Activated effector memory CD4-positive, alpha-beta T cell treated with anti-CD3 and anti-CD28 coated beads, Interleukin-2, amount 50 U/mL, for 16 hours (primary cell): ENCODE measurements at places on chromosomes 1 and 21.
A peak's percentile ranks its signal among the peaks of the same experiment; 100 is the strongest.

DNA sequence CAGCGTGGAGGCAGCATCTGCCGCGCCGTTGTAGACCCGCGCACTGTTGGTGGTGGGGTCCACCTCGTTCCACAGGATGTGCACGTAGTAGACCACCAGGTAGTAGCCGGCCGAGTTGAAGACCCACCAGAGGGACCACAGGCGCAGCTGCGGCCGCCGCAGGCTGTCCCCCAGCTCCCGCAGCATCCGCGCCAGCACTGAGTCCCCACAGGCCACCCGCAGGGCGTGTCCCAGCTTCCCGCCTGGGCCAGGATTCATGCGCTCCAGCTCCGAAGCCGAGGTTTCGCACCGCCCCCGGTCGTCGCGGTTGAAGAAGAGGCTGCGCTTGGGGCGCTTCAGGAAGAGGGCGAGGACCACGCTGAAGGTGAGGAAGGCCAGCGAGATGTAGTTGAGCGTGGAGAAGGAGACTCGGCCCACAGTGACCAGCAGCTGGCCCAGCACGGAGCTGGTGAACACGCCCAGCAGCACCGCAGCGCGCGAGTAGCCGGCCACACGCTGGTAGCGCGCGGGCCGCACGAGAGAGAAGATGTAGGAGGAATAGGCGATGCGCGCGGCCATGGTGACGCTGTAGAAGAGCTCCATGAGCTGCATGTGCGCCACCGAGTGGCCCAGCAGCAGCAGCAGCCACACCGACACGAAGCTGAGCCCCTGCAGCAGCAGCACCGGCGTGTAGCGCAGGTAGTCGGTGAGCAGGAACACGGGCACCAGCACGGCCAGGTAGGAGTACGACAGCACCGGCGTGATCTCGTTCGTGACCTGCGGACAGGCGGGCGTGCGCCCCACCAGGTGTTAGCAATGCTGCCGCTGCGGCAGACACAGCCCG, 10.6 kb downstream of the SLC19A1 start:
- peak; percentile 54 for DNase-seq

DNA sequence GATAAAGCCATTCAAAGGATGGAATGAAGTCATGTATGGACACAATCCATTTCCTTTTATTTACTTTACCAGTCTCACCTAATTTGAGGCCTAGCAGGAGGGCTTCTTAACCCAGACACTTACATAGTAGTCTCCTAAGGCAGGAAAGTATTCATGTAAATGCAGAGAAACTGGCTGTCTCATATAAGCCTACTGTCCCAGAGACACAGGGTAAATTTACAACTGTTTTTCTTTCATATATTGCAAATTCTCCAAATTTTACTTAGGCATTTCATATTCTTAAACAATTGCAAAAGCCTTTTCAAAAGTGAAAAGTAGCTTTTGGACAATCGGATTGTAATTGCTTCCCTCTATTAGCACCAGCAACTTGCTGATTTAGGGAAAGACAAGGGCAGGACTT, 29.9 kb downstream of the SPAG17 start:
- no peak for DNase-seq

- no peak for DNase-seq
These were observed 13.9 kb downstream of the AKR7A3 start for GRCh38 chr1:19274636-19275035.

DNA sequence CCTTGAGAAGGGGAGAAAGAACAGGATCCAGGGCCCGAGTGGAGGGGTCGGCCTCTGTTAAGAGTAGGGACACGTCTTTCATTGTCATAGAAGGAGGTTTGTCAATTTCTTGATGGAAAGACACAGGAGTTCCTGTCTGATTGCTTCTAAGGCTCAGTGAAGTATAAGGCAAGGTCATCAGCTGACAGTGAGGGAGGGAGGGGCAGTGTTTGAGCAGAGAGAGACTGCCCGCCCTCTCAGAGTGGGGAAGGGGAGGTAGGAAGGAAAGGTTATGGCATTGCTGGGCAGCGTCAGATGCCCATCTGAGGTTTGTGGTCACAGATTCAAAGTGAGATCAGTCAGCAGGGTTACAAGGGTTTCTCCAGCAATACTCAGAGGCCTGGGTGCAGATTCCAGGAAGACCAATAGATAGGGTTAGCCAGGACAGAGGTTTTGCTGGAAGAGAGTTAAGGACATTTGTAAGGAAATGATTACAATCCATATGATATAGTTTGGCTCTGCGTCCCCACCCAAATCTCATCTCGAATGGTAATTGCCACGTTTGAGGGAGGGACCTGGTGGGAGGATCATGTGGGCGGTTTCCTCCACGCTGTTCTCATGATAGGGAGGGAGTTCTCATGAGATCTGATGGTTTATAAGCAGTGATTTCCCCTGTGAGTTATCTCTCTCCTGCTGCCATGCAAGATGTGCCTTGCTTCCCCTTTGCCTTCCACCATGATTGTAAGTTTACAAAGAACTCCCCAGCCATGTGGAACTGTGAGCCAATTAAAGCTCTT, 127.2 kb upstream of the GJB5 start:
- DNase-seq: no peak

DNA sequence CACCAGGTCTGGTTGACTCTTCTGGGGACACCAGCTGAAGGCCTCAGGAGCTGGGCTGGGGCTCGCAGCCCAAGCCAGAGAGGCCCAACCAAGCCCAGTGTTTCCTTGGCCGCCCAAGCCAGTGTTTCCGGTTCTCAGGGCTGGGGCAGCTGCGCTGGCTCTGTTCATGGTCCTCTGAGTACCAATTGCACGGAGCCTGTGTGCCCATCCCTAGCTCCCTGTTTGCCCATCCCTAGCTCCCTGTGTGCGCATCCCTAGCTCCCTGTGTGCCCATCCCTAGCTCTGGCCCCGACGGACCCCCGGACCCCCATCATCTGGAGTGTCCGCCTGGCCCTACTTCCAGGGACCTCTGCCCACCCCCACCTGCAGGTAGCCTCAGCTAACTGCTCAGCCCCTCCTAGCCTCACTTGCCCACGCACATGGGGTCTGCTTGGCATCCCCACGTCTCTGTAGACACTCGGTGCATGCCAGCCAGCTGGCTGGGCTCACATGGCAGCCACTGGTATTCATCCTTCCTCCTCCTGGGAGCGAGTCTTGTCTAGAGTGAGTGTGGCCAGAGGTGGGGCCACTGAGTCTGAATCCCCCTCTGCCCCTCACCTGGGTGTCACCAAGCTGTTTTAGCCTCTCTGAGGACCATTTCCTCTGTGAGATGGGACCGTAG, 64.0 kb downstream of the WNT9A start:
- no peak for DNase-seq

GRCh38 chr1:157941939-157942338, 51.5 kb upstream of the KIRREL1 start:
- no peak for DNase-seq

DNA sequence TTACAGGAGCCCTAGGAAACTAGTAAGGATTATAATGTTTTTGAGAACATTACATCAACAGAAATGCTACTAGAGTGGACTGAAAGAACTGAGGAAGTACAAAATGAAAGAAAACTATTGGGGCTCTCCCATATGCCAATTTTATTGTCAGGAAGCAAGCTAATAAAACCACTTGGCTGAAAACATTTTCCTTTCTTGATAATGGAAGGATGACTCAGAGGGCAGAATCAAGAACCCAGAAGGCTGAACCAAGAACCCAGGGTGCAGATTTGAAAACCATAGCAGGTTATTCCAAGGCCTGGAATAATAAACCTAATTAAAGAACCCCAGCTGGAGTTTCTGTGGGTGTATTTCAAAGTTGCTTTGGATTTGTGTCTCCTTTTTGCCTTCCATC, 70.7 kb downstream of the RPE65 start:
- DNase-seq: no peak

GRCh38 chr21:42527489-42528158, 14.0 kb downstream of the SLC37A1 start:
- DNase-seq: peak; percentile 79

GRCh38 chr1:44947063-44947773, 39.2 kb downstream of the EIF2B3 start:
- DNase-seq: no peak

GRCh38 chr1:157966031-157966537, 27.4 kb upstream of the KIRREL1 start:
- DNase-seq: no peak

- DNase-seq: no peak
These were observed 397.2 kb downstream of the DUSP10 start for GRCh38 chr1:221344693-221345092.

- DNase-seq: no peak
These were observed 539.4 kb downstream of the KIF26B start for GRCh38 chr1:245693941-245694752.

DNA sequence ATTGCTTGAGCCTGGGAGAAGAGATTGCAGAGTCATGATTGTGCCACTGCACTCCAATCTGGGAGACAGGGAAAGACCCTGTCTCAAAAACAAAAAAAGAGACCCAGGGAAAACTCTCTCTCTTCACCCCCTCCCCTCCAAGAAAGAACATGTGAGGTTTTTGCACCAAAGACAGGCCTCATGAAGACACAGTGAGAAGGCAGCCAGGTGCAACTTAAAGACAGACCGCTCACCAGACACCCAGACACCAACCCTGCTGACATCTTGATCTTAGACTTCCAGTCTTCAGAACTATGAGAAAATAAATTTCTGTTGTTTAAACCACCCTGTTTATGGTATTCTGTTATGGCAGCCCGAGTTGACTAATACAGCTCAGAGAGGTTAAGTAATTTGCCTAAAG, 13.3 kb upstream of the LRRC8D start:
- DNase-seq: no peak

GRCh38 chr21:37553078-37553481, 186.5 kb downstream of the DYRK1A start:
- no peak for DNase-seq

GRCh38 chr1:103108376-103109150, at the start of gene COL11A1:
Gene COL11A1 (minus strand): TSS chr1:103108522. CDS start chr1:103108178, 344 bp downstream.
- no peak for DNase-seq

DNA sequence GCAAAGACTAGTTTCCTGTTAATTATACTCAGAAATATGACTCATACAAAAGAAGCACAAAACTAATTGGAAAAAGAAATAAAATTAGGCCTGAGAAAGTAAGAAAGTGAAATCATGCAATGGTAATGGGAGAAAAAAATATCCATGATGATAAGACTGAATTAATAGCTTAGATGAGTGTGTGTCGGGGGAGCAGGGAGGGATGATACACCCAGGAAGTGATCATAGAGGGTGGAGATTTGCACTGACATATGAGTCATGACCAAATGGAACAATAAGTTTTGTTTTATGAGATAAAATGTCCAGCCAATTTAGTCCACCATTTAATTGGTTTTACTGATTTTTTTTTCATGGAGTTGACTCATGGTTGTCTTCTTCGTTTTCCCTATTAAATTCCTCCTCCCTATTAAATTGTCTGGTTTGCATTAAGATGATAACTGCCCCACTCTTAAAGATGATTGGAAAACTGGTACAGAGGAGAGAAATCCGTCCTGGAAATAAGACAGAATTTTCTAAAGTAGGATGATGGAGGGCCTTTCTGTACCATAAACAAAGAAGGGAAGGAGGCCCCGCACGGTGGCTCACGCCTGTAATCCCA, 111.7 kb upstream of the KCNJ6 start:
- no peak for DNase-seq

DNA sequence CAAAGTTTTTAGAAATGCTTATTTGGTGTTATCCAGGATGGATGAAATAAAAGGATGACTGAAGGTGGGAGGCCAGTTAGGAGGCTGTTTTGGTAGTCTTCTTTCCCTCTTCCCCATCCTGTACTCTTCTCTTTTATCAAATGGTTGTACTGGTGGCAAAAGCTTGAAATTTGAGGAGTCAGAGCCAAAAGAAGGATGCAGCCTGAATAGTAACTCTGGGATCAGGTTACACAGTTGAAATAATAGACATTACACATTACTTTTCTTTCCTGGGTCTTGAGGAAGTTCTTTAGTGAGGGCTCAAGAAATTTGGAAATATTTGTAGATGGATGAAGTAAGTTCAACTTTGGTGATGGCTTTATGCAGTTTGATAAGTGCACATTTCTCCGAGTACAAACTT, 108.6 kb downstream of the GPR52 start:
- no peak for DNase-seq

DNA sequence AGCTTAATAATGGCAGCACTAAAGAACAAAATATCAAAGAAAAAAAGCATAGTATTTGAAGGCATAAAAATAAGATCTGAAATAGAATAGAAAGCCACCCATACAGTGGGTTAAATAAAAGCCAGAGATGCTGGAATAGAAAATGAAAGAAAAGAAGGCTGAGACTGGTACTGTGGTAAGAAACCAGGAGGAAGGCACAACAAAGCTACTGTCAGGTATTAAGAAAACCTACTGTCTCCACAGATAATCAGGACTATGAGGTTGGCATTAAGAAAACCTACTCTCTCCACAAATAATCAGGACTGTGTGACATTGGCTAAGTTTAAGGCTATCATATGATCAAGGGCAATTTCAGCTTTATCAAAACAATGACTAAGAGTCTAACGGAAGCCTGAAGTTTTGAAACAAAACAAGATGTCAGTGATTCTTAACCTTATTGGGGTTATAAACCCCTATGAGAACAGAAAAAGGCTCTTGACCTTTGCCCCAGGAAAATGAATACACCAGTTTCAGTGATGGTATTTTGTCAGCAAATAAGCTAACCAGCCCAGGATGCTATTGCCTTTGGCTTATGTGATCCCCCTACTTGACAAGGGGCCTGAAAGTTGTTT, 24.4 kb downstream of the MCOLN2 start:
- DNase-seq: no peak

DNA sequence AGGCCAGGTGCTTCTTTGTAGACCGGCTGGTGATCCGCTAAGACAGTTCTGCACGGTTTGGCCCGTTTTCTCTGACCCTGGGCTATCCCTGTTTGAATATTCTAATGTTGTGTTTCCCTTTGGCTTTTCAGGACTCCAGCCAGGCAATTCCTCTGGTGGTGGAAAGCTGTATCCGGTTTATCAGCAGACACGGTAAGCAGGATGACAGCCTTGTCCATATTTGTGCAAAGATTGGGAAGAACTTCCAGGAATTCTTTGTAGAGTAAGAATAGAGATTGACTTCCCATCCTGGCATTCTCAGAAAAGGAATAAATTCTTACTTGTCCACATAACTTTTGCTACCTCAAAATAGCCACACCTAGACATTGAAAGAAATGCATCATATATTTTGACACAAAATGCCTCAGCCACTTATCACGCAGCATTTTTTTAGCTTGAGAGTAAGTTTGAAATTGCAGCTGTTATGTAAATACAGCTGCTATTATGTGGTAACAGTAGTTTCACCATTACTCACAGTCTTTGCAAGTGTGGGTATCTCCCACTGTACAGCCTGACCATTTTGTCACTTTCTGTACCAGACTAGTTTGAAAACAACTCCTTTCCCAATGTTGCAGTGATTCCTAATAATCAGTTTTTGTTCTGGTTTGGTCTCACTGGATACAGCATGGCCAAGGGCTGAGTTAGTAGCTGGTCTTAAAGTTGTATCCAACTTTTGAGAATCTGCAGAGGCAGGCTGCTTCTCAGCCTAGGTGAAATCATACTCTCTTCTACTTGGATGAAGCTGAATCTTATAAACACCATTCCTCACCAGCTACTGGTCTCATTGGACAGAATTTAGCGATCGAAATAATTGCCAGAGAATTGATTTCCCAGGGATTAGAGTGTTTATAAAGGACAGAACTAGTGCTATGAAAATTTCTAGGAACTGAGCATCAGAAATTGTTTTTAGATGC, 40.0 kb upstream of the IKBKE start:
- DNase-seq: no peak
